ENCODE measurements at places on chromosomes 4 and X. TPM values are rescaled to one million over a fixed set of nuclear protein-coding genes. Genes with fewer than 3 reads are reported as not detected.

The MAGEA2 gene
- total RNA-seq: not detected

The FRMD7 gene
- under 0.01 TPM for total RNA-seq

The DIPK2B gene
- total RNA-seq: not detected

The KLHL4 gene
- 16.1 TPM for total RNA-seq

The MAGEC2 gene
- not detected for total RNA-seq

The TMEM271 gene
- total RNA-seq: not detected

The PPBP gene
- total RNA-seq: not detected

The MAGEE1 gene
- total RNA-seq: 3.1 TPM

The SHROOM4 gene
- total RNA-seq: 8.2 TPM

All from placental epithelial cell (primary cell).